ENCODE measurements at places on chromosomes 1 and 21.

DNA sequence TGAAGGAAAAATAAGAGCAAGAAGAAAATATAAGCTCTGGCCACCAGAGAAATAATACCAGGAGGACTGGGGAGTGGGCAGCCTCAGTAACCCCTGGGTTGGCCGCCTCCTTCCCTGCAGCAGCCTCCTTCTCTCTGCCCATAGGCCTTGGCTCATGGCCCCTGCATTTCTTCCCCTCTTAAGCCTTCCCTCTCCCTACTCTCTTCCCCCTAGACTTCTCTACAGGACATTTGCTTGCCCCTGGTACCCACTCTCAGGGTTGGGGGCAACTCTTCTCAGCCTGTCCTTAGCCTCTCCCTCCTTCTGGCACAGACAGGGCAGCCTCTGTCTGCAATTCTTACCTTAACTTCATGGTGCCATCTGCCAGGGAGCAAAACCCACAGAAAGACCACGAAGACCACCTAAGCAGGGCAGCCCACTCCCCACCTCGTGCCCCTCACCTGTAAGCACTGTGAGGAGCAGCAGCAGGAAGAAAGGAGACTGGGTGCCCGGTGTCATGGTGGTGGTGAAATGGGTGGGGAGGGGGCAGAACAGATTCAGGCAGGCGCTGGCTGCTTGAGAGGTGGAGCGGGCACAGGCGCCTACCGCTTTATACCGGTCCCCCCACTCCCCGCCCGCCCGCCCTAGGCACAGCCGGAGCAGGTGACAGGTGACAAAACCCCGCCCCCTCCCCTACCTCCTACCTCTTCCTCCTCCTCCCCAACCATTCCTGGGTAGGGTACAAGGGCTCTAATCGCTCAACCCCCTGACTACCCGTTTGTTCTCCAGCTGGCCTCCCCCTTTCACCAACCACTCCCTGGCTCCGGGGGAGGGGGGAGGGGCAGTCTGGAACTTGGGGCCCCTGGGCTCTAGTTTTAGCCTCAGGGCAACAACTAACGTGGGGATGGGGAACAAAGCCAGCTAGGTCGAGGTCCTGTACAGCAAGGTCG, 15.1 kb downstream of the THBS3 start:
- no peak for DNase-seq

- no peak for DNase-seq
These were observed 74.9 kb downstream of the WLS start for GRCh38 chr1:68157416-68157815.

DNA sequence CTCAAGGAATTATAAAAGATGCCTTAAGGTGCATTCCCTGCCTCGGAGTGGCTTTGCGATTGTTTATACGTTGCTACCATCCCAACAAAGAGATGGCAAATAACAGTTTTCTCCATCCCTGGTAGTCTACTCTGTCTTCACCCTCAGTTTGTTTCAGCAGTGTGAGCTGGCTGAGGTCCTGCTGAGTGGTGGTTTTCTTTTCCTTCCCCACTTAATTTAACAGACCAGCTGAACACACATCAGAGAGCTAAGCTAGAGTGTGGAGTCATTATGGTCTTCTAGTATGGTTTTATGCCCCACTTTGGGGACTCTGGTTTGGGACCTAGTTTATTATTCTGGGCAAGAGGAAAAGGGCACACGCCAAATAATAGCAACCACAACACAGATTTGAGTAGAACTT, 2.2 kb downstream of the PIGV start:
- DNase-seq = no peak

DNA sequence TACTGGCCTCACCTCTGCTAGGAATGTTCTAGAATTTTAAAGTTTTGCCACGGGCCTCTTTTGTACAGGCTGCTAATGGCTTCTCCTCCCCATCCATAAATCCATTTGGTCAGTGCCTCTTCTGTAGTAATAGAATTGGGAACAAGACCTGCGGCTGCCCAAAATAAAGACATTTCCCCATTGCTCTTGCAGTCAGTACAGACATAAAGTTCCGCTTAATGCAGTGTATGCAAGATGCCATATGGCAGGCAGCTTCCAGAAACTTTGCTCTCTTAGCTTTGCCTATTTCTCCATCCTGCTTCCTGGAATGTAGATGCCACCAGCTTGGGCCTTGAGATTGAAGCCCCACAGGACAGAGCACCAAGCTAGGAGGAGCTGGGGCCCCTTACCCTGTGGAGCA, 3.7 kb upstream of the SLC2A5 start:
- no peak for DNase-seq

DNA sequence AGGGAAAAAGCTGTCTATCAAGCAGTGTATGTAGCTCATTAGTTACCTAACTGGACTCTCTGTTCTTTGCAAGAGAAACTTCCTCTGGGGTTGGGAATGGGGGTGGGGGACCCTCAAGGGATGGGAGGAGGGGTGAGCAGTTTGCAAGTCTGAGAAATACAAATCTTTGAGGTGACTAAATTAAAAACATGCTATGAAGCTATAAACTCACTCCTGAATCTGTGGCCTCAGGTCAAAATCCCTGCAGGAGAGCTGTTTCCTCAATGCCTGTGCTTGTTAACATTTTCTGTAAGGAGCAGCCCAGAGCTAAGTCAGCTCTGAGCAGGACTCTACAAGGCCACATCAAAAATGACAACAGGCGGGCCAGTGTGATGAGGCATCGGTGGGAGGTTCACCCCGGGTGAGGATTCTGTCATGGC, 32.8 kb upstream of the PTPRC start:
- DNase-seq = peak; percentile 17

GRCh38 chr1:197103300-197103699, 36.2 kb upstream of the F13B start:
- DNase-seq = no peak

DNA sequence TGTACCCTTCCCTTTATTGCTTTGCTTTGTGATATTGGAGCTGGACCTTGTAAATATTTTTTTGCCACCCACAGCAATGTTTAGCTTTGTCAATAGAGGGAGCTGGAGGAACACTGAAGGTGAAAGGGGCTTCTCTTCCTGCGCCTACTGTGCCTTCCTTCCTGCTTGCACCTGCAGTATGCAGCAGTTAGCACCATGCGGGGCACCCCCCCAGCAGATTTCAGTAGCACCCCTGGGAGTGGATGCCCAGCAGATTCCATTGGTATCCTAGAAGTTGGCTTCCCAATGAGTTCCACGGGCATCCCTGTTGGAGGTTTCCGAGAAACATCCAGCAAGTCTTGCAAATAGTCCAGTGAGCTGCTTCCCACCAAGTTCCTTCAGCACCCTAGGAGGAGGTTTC, 25.6 kb downstream of the S100A10 start:
- no peak for DNase-seq

GRCh38 chr1:228058172-228058948, 24.1 kb upstream of the ARF1 start:
- DNase-seq = no peak

DNA sequence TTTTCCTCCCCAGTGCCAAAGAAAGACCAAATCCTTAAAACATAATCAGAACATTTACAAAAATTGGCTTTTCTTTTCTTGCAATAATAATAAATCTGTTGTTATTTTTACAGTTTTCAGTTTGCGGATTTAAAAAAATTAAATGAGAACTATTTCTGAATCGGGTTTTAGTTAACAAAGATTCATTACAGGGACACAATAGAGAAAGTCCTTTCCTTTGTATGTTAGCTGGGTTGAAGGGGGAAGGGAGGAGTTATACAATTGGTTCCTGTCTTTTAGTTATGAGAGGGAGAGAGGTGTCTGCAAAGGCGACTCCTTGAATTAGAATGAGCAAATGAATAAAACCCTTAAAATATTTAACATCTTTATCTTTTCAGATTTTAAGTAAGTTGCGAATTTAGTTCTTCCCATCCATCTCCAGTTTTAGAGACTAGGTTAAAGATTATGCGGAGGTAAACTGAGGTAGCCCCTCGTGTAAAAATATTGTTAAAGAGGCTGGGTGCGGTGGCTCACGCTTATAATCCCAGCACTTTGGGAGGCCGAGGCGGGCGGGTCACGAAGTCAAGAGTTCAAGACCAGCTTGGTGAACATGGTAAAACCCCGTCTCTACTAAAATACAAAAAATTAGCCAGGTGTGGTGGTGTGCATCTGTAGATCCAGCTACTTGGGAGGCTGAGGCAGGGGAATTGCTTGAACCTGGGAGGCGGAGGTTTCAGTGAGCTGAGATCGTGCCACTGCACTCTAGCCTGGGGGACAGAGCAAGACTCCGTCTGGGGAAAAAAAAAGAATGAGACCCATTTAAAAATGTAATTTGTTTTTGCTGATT, 3.9 kb downstream of the SPEN start:
- DNase-seq = no peak

DNA sequence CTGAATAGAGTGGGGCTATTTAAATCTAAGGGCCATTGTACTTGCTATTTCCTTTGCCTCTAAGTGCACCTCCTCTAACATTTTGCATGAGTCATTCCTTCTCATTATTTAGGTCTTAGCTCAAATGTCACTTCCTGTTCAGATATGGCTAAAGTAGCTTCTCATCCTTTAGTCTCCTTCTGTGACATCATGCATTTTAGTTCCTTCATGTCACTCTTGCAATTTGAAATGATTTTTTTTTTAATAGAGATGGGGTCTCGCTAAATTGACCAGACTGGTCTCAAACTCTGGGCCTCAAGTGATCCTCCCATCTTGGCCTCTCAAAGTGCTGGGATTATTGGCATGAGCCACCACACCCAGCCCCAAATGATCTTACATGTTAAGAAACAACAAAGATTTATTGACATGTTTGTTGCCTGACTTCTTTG, 6.6 kb downstream of the TBX19 start:
- no peak for DNase-seq

GRCh38 chr1:150560011-150560438, 10.8 kb downstream of the ADAMTSL4 start:
- no peak for DNase-seq

DNA sequence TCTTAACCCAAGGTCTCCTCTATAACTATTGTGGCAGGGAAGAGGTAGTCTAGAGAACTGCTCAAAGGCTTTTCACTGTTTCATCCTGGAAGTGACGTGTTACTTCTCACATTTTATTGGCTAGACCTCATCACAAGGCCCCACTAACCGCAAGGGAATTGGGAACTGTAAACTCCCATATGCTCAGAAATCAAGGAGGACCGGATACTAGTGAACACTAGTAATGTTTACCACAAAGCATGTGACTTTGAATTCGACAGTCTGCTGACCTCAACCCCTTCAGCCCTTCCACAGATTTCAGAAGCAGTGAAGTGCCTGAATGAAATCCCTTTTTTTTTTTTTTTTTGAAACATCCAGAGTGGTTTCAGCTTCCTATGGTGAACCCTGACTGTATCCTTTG, 3.4 kb upstream of the EEIG2 start:
- DNase-seq = no peak

DNA sequence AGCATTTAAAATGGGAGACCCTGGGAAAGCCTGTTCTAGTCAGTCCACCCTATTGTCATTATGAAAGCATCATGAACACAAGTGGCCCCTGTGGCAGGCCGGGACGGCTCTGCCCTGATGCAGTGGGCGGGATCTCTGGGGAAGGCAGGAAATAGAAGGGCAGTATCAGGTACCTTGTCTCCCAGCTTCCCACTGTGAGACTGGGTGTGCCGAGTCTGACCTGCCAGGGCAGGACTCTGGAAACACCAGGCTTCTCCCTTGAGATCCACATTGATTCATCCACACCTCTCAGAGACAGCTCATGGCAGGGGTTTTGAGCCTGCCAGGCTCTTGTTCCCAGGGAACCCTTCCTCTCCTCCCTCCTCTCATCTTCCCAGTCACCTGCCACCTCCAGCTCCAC, 24.5 kb upstream of the GNPAT start:
- DNase-seq = peak; percentile 15

- DNase-seq = no peak
These were observed 110.5 kb upstream of the COL11A1 start for GRCh38 chr1:103218821-103219220.

DNA sequence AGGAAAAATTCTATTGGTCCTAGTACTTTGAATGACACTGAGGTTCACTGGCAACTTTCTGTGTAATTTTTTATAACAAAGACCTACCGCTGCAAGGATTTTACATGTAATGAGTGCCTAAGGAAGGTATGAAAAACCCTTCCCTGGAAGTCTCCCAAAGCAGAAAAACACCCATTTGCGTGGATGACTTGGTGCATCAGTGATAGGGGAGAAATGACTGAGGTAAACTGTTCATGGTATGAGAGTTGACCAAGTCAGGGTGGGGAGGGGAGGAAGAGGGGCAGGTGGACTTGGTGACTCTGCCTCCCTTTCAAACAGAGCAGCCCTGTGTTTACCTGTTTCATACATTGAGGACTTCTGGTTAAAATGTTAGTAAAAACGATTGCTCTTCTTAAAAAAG, 78.8 kb upstream of the IPO9 start:
- no peak for DNase-seq

DNA sequence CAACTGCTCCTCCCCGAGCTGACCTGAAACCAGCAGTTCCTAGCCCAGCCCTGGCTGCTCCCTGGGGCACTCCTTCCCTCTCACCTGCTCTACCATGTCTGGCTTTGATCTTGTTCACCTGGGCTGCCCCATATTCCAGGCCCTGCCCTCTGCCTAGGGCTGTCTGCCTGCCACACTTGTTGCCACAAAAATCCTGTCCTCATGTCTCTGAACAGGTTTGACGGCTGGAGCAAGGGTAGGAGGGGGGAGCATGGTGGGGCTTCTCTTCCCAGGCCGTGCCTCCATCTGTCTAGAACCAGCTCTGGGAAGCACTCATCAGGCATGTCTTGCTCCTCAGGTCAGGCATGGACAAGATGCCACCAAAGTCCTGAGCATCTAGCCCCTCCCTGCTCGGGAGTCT, 44.3 kb upstream of the WNT2B start:
- no peak for DNase-seq

DNA sequence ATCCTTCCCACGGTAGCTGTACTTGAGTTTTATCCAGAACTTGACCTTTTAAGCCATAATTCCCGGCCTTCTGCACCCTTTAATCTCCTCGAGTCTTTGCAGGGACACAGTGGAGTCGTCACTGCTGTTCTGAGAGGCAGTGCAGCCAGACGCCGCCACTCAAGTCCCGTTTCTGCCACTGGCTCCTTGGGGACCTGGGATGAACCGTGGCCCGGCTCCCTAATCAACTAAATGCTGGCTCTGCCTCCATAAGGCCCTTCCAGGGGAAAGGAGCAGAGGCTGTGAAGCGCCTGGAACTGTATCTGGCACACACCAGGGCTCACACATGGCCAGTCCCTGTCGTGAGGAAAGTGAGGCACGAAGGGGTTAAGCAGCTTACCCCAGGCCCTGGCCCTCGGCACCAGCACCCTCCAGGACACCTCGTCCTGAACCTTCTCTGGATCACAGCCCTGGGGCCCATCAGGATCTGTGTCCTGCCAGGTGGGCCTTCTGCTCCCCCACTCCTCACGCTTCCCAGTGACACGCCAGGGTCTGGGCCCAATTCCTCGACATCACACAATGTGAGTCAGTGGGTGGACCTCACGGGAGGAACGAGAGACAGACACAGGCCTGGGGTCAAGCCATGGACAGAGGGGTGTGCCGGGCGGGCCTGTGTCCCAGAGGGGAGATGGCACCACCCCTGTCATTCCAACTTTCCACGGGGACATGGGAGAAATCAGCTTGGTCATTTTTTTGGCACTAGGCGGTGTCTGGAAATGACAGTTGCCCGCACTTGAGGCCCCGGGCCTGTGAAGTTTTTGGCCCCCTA, 23.5 kb upstream of the C1orf174 start:
- no peak for DNase-seq
